NCI-H2107 (cell line): ENCODE measurements at places on chromosomes 4 and X.

GRCh38 chrX:114267142-114267541 lies 316.7 kb upstream of the HTR2C start:
- no peak for DNase-seq

DNA sequence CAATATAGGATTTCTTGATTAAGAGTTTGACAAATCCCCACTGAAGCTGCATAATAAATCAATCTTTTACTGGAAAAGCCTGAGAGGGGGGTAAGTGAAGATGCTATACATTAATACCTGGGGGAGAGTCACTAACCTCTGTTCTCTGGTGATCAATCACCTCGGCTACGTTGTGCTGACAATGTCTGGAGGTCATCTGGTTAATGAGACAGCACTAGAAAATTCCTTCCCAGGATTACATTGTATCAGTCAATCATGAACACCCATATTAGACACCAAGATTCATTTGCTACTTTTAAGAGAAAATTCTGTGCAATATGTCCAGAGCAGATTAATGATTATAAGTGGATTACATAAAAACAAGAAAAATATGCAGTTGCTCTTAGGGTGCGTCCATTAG lies 408.3 kb downstream of the PDHA2 start:
- no peak for DNase-seq

GRCh38 chr4:38144031-38144430 lies 183.8 kb downstream of the PTTG2 start:
- DNase-seq = no peak

GRCh38 chr4:129355031-129355430 lies 259.1 kb downstream of the C4orf33 start:
- DNase-seq = no peak

DNA sequence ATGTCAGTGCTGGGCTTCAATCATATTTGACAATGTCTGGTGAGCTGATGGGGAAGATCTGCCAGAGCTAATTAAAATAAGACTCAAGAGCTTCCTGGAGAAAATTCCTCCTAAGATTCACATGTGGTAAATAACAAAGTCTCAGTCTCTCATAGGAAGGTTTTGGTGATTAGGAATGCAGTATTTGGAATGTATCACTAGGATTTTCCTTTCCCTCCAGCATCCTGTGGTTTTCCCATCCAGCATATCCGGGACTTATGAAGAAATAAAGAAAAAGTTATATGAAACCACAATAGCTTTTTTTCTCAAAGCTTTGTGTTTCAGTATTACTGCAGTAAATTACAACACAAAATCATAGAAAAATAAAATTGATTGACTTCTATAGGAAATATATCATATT lies 1597.1 kb downstream of the ADGRL3 start:
- no peak for DNase-seq

DNA sequence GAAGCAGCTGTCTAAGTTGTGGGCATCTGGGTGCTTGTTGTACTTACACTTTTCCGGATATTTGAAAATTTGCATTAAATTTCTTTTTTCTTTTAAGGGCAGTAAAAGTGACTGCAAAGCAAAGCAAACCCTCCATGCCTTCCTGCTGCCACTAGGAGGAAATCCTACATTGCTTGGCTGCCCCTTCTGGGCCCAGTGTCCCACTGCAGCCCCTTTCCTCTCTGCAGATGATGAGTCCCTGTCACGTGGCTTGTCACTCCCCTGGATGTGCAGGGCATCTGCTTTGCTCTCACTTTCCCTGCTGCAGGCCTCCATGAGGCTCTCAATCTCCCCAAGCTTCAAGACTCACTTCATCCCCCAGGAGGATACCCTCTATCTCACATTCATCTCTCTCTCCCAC lies 12.7 kb downstream of the TSR2 start:
- DNase-seq = no peak

- no peak for DNase-seq
Measured at GRCh38 chr4:83885256-83886182, 349.6 kb downstream of the GPAT3 start.

GRCh38 chr4:93127489-93127888 lies 701.1 kb upstream of the ATOH1 start:
- no peak for DNase-seq

DNA sequence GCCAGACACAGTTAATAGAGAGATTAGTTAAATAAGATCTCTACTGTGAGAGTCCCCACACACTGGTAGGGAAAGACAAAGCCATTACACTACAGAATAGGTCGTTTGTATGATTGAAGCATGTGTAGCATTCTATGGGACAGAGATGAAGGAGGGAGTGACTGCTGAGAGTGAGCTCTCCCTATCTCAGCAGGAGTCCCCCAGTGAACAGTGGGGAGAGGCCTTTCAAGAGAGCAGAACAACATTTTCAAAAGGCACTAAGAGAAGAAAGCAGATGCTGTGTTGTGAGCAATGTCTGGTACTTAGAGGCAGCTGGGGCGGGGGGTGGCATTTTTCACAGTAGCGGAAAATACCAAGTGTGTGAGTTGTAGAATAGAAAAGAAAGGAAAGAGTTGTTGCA lies 413.6 kb downstream of the AFF2 start:
- no peak for DNase-seq

- no peak for DNase-seq
Measured at GRCh38 chrX:154373340-154374306, 811 bp downstream of the FLNA start.

DNA sequence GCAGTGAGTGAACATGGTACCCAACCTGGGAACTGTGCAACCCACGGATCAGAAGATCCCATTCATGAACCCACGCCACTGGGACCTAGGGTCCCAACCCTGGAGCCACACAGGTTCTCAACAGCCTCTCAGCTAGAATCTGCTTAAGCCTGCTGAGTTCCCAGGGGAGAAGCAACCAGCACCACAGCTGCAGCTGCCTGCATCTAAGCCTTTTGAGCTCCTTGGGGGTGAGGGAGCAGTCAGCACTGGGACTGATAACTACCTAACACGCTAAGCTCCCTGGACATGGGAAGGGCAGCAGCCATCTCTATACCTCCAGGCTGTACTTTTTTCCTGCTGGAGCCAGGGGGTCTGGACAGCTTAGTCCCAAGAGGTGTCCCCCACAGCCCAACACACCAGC lies 179.3 kb downstream of the IL15 start:
- DNase-seq = no peak

GRCh38 chrX:19785647-19786046 lies 101.8 kb downstream of the SH3KBP1 start:
- DNase-seq = no peak

GRCh38 chr4:127545271-127545670 lies 87.5 kb upstream of the INTU start:
- DNase-seq = no peak

- DNase-seq = no peak
Measured at GRCh38 chrX:43688586-43688985, 32.5 kb downstream of the MAOA start.

- DNase-seq = no peak
Measured at GRCh38 chr4:59848457-59848856, 1351.7 kb upstream of the ADGRL3 start.

DNA sequence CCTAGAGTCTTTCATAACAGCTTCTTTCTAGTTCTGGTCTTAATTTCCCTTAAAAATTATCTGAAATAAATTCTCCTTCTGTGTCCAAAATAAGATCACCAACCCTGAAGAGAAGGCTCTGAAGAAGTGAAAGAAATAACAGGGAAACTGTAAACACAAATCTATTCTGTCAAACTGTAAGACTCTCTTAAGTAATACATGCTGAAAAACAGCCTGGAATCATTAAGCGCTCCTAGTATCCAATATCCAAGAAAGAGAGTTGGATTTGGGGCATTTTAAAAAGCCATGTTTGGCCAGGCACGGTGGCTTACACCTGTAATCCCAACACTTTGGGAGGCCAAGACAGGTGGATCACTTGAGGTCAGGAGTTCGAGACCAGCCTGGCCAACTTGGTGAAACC lies 53.3 kb downstream of the RELL1 start:
- DNase-seq = no peak

DNA sequence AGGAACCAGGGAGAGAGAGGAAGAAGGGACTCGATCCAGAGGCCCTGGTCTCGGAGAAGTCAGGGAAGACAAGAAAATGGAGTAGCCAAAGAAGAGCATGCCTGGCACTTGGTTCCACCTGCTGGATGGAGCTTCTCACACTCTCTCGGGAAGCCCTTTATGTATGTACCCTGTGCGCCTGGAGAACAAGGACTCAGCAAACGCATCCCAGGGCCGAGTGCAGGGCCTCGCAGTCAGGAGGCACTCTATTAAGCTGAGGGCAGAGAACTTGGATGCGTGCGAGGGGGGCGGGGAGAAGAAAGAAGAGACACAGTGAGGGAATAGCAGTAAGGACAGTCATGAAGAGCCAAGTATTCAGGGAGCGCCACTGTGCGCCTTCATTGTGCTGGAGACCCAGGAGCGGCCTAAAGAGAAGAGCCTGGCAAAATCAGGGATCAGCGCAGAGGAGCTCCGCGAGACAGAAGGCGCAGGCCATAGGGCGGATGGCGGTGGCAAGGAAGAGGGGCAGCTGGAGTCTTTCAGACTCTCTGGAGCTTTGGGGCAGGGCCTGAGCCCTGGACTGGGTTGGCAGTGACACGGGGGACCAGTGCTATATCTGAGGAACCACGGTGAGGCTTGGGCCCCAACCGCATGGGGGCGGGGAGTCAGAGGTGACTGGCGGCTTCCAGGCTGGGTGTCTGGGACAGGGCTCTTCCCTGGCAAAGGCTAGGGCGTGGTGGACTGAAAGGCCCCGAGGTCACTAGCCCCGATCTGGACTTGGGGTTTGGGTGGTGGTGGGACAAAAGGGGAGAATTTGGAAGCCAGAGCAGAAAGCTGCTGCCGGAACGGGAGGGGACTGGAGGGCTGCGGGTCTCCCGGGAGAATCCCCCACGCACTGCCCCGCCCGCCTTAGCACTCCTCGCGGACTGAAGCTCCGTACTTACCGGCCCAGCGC lies 1.9 kb upstream of the SEPTIN6 start:
- no peak for DNase-seq

GRCh38 chrX:47817897-47818296 lies 18.8 kb upstream of the ZNF81 start:
- no peak for DNase-seq

- no peak for DNase-seq
Measured at GRCh38 chrX:35115205-35115604, 172.6 kb downstream of the FAM47B start.

GRCh38 chr4:141416219-141416618 lies 195.5 kb downstream of the ZNF330 start:
- no peak for DNase-seq

DNA sequence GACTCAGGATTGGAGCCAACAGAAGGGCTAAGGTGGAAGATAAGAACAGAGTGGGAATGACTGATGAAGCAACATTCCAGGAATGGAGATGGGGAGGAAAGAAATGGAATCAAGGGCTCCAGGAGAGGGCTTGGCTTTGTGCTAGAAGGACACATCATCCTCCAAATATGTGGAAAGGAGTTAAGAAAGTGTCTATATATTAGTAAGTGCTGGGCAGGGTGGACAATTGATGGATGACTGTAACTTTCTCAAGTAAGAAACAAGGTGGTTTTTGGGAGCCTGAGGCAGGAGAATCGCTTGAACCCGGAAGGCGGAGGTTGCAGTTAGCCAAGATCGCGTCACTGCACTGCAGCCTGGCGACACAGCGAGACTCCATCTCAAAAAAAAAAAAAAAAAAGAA lies 71.6 kb upstream of the NFKB1 start:
- no peak for DNase-seq

- no peak for DNase-seq
Measured at GRCh38 chrX:133444952-133445831, 29.9 kb upstream of the GPC4 start.

GRCh38 chrX:139287155-139287924 lies 243.2 kb upstream of the F9 start:
- no peak for DNase-seq

DNA sequence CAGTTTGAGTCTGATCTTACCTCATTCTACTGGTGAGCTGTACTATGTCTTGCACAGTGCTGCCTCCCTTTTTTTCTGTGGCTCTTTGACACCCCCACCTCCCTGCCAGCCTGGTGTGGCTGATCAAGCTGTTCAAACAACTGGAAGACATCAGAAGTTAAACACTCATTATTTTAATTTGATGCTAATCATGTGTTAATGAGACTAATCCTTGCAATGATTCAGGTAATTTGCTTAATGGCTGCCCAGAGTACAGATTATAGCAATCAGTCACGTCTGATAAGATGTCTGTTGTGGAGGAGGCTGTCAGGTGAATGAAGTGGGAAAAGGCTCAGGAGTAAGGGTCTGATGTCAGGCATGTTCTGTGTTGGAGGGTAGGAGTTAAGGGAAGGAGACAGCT lies 87.4 kb upstream of the GK2 start:
- no peak for DNase-seq

GRCh38 chrX:102712981-102713625 lies 855 bp downstream of the GPRASP2 start:
- DNase-seq = peak; percentile 4

- no peak for DNase-seq
Measured at GRCh38 chrX:15576019-15576418, 24.7 kb downstream of the ACE2 start.

GRCh38 chr4:111120191-111120590 lies 497.3 kb upstream of the PITX2 start:
- DNase-seq = no peak

- DNase-seq = no peak
Measured at GRCh38 chr4:4969298-4969697, 50.0 kb downstream of the CYTL1 start.

DNA sequence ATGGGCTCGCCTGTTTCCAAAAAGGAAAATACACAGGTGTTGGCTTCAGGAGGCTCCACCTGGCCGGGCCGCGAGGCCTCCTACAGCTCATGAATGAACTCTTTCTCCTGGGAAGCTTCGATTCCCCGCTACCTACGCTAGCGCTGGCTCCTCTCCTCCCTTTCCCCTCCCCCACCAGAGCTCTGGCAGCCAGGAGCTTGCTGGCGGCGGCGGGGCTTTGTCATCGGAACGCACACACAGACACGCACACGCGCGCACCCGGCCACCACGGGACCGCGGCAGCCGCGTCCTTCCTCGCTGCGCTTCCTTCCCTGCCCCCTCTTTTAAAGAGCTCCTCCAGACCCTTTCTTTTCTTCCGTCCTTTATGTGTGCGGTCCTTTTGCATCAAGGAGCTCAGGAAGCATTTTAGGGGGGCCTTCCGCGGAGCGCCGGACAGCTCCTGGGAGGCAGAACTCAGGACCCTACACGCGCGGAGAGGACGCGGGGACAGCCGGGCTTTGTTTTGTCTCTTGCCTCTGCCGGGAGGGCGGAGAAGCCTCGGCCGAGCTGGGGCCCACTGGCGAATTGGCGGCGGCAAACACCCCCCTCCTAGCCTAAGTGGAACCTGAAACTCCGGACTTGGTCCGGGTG lies 70.2 kb upstream of the BCOR start:
- no peak for DNase-seq

- no peak for DNase-seq
Measured at GRCh38 chr4:101200561-101200960, 146.8 kb downstream of the PPP3CA start.

- DNase-seq = no peak
Measured at GRCh38 chr4:84379917-84380641, 119.0 kb downstream of the NKX6-1 start.

GRCh38 chr4:6582889-6583490 lies 8.0 kb downstream of the MAN2B2 start:
- no peak for DNase-seq
